ENCODE measurements at places on chromosomes 2 and 18.

DNA sequence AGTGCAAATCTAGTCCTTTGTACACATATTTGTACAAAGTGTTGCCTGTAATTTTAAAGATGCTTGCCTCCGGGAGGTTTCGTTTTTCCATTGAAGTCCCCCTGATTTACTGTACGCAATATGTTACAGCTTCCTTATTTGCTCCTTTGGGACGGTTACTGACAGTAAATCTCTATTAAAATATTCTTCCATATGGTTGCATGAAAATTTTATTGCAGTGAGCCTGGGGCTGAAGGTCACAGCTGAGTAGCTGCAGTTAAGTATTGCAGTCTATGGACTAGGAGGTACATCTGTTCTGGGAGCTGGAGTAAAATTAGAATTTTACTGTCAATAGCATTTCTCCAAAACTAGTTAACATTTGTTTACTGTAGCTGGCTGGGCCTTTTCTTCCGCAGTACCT, 119.2 kb downstream of the ETAA1 start:
- DNase-seq, result peak; percentile 95

DNA sequence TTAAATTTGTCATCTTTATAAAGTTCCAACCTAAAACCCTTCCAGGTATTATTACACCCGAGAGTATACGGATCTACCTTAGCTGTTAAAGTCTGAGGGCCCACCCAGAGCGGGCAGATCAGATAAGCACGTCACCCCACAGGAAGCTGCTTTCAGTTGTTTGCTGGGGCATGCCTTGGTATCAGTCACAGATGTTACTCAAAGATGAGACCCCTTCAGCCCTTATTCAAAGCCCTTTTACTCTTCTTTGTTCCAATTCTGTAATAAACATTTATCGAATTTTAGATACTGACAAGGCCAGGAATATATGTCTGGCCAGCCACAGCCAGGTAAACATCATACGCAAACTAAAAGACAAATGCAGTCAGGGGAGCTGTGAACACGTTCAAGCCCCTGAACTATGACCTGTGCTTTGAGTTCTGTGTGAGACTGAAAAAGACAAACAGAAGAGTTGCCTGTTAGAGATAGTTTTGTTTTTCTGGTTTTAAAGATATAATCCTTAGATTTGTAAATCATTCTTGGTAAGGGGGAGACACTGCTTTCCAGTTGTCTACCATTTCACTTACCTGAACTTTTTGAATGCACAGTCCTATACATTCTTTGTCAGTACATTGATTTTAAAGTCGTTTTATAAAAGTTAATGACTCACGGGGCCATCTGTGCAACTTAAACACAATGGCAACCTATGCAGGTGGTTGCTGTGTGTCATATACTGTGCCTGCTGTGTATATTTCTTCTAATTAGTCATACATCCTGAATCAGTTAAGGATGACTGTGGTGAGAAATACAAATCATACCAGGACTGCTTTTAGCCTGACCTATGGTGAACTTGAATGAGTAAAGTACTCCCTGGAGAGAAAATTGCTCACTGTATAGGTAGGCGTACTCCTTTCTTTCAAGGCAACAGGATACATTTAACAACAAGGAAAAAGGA, 100.5 kb upstream of the ITPRID2 start:
- DNase-seq, result no peak

GRCh38 chr2:226310146-226310545, 489.5 kb downstream of the IRS1 start:
- DNase-seq, result no peak

GRCh38 chr18:7072593-7072992, 45.0 kb downstream of the LAMA1 start:
- DNase-seq, result no peak

GRCh38 chr2:231854616-231855125, 68.4 kb downstream of the COPS7B start:
- no peak for DNase-seq

- no peak for DNase-seq
Measured at GRCh38 chr2:234905547-234906265, 46.1 kb upstream of the SH3BP4 start.

- DNase-seq, result no peak
Measured at GRCh38 chr2:774436-774835, 97.2 kb upstream of the TMEM18 start.

GRCh38 chr2:5145801-5146200, 546.4 kb upstream of the SOX11 start:
- no peak for DNase-seq

DNA sequence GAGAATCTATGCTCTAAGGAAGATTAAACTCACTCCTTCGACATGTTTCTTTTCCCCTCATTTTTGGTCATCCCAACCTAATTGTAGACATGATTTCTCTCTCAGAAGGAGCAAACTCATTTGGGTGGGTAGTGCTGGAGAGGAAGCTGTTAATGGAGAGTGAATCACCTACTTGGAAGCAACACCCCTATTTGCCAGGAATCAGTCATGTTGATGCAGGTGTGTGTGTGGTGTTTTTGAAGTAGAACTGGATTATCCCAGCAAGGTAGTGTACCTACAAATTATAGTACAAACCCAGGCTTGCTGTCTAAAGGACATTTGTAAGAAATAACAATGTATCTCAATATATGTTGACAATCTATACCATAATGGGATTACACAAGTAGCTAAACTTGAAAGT, 186.4 kb downstream of the EPHA4 start:
- no peak for DNase-seq

GRCh38 chr2:240651185-240651584, 25.9 kb downstream of the GPR35 start:
- DNase-seq, result no peak

GRCh38 chr2:167134381-167135072, 246.2 kb downstream of the XIRP2 start:
- DNase-seq, result no peak

DNA sequence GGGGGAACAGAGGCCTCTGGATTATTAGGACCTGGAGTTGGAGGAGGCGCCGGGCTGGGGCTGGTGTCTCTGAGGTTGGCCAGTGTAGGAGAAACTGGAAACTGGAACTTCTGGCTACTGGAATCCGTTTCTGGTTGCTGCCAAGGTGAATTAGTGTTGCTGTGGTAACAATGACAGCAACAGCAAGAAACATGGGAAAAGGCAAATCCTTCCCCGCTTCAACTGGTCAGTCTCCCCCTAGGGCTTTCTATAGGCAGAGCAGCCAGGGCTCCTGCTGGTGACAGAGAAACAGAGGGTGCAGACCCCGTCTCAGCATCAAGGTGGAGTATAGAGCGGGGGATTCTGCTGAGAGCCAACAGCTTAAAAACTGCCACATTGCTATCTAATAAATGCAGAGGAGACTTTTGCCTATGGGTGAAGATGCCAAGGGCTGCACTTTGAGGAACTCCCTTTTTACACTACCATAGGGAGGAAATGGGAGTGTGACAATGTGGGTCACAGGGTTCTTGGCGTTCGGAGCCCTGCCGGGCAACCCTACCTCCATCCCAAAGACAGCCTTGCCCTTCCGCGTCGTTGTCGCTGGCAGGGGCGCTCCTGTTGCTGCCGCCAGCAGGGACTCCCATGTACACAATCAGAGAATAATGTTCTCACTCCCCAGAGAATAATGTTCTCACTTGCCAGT, 81.4 kb upstream of the CABLES1 start:
- DNase-seq, result no peak
